ENCODE measurements at places on chromosomes 2 and 18.

GRCh38 chr2:239253264-239253663, 147.6 kb downstream of the HDAC4 start:
- no peak for DNase-seq

GRCh38 chr2:239714116-239714515, 311.0 kb downstream of the NDUFA10 start:
- DNase-seq = no peak

GRCh38 chr2:10109311-10109710, 13.2 kb upstream of the RRM2 start:
- no peak for DNase-seq

DNA sequence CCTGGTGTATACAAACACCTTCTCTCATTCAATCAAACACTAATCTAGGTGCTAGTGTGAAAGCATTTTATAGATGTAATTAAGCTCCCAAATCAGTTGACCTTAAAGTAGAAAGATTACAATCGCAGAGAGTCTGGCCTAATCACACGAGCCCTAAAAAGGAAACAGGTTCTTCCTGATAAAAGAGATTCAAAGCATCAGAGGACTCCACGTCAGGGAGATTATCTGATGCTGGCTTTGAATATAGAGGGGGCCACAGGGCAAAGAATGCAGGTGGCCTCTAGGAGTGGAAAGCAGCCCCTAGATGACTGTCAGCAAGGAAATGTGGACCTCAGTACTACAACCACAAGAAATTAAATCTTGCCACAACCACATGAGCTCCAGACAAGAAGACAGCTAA, 28.2 kb upstream of the ZC3H15 start:
- no peak for DNase-seq

DNA sequence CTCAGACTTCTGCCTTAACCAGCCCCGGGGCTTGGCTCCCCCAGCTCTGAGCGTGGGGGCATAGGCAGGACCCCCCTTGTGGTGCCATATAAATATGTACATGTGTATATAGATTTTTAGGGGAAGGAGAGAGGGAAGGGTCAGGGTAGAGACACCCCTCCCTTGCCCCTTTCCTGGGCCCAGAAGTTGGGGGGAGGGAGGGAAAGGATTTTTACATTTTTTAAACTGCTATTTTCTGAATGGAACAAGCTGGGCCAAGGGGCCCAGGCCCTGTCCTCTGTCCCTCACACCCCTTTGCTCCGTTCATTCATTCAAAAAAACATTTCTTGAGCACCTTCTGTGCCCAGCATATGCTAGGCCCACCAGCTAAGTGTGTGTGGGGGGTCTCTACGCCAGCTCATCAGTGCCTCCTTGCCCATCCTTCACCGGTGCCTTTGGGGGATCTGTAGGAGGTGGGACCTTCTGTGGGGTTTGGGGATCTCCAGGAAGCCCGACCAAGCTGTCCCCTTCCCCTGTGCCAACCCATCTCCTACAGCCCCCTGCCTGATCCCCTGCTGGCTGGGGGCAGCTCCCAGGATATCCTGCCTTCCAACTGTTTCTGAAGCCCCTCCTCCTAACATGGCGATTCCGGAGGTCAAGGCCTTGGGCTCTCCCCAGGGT, 5.5 kb downstream of the CTDSP1 start:
- DNase-seq = no peak

DNA sequence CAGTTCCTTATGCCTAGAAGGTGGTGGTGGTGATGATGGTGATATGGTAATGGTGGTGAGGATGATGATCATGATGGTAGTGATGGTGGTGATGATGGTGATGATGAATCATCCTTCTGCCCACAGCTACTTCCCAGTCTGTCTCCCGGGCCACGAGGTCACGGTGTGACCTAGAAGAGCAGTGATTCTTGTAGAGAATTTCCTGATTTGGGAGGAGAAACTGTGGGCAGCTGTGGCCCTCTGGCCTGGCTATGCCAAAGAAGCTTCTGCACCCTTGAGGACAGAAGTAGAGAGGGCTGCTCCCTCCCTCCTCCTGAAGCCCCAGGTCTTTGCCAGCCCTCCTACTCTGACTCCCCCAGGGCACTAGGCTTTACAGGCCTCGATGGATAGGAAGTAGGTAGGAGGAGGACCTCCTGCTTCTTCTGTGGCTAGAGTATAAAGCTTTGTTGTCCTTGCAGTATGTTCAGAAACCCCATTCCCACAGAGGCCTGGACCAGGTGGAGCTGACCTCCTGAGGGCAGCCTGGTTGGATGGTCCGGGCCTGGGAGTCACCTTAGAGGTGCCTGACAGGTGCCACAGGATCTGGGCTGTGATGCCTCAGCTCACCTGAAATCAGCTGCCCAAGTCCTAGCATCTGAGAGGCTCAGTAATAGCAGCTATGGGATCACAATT, 57.9 kb upstream of the EPAS1 start:
- DNase-seq = no peak

DNA sequence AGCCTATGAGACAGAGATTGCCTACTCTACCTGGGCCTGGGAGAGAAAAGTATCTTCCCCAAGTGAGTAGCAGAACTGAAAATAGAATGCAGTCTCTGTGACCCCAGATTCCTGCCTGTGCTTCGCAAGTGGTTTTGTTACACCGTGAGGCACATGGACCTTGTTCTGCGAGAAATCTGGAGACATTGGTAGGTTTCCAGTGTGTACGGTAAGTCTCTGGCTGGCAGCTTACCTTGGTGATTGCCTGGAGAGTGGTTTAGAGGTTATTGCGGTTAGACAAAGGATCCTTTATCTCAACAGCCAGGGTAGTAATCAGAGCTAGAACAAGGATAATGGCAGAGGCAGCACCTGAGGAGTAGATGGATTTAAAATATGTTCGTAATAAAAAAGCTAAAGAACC, 606.0 kb upstream of the GCFC2 start:
- DNase-seq = no peak

GRCh38 chr2:241268716-241269445, 46.6 kb downstream of the HDLBP start:
- no peak for DNase-seq

DNA sequence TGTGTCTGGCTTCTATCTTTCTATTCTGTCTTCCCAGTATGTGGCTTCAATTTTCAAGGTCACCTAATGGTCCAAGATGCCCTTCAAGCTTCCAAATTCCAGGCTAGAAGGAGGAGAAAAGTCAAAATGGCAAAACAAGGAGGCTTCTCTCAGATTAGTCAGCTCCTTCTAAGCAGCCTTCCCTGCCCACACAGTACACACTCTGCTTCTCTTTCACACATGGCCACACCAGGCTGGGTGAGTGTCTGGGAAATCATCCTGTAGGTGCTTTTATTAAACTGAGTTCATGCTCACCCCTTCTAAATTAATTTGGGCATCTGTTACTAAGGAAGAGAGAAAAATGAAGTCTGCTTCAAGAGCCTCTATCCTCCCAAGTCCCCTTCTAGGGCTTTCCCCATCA, 277.2 kb upstream of the MGAT5 start:
- no peak for DNase-seq

DNA sequence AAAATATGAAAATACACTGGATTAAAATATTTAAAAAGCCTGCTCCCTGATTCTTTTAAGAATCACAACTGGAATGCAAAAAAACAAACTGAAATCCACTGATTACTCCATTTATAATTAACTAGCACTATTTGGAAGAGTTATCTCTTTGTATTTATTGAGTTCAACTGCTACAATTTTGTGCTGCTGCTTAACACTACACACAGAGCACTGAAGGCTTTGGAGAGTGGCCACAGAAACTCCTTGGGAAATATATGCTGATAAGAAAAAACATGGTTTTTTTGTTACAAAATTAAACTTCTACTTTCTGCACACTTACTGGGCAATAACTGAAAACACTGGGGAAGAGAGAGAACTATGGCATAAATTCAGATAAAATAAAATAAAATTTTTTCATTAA, 19.8 kb upstream of the BZW1 start:
- no peak for DNase-seq

GRCh38 chr2:7375901-7376300, 458.7 kb downstream of the RNF144A start:
- DNase-seq = no peak

GRCh38 chr2:174577967-174578589, 19.5 kb downstream of the WIPF1 start:
- DNase-seq = no peak

GRCh38 chr2:102291319-102292075, 19.9 kb upstream of the IL1RL1 start:
- DNase-seq = no peak

DNA sequence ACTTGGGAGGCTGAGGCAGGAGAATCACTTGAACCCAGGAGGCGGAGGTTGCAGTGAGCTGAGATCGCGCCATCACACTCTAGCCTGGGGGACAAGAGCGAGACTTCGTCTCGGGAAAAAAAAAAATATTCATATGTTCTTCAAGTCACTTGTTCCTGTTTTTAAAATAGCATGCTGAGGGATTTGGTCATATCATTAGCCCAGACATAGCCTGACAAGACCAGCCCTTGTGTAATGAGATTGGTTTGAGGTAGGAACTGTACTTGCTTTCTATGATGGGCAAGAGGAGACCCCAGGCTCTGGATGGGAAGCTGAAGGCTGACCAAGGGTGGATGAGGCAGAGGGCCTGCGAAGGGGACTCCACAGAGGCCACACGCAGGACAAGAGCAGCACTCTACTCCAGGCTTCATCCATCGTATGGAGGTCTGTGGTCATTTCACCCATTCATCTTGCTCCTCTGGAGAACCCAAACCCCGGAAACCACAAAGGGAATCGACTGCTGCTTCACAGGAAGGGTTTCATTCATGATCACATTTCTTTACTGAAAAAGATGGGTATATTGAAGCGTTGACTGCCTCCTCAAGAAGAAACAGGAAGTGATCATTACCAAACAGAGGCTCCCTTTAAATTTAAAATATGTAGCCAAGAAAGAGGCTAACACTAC, 87.1 kb upstream of the ZNF397 start:
- no peak for DNase-seq

DNA sequence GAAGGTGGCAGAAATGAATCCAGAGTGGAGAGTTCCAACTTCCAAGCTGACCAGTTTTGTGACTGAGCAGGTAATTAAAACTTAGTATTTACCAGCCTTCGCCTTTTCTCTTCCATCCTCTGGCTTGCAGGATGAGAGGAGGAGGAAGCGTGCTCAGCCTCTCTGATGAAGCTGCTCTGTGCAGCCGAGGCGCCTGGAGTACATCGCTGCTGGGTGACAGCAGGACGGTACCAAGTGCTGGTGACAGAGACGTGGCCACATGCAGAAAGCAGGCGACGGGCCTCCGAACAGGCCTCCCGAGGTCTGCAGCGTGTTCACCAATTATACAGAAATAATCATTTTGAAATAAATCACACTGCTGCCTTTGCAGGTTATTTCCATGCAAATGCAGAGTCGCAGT, 95.0 kb downstream of the MBP start:
- DNase-seq = no peak

DNA sequence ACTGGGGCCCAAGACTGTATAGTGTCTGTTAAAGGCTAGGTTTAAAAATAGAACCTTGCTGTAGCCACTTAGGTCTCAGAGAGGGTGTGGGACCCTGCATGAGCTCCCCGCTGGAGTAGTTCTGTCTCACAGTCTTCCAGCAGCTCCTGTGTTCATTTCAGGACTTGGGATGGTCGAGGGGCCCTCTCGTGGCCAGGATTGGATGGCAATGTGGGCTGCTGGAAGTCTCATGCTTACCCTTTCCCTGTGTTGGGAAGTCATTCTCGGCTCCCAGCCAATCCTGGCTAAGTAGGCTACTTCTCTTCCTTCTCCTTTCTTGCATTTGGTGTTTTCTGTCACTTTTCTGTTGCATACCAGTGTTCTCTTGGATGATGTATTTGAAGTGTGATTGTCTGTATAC, 284.0 kb upstream of the GCFC2 start:
- DNase-seq = no peak

DNA sequence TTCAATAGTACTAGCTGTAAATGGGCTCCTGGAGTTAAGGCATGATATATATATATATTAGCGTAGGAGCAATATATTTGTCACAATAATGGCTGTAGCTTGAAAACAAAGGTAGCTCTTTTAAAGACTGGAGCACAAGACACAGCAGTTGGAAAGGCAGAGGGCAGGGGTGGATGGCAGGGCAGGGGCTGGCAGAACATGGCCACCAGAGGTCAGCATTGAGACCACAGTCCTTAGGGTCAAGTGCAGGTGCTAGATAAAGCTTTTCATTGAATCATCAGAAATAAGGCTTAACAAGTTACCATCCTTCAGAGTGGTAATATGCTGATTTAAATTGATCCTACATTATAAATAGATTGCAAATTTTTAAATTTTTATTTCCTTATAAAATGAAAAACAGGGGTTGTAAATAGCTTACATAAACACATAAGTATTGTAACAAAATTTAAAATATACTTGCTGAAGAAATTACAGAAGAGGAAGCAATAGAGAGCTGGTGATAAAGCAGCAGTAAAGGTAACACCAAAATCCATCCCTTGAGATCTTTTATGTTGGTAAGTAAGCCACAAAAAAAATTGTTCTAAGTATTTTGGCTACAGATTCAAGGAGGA, 161.2 kb upstream of the PIEZO2 start:
- no peak for DNase-seq

DNA sequence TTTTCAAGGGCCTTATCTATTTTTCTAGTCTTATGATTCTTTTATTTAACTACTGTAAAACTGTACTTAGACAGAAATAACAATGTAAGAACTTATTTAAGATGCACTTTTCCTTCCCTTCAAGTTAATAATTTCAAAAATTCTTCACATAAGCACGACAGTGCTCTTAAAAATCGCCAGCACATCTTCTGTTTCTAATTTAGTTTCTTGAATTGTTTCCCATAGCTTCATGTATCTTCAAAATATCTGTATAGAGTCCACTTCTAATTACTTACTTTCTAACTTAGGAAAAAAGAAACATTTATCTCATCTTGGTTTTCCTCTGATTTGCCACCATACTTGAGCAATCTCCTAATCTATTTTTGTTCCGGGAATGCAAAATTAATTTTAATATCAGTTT, 196.1 kb downstream of the BABAM2 start:
- DNase-seq = no peak

DNA sequence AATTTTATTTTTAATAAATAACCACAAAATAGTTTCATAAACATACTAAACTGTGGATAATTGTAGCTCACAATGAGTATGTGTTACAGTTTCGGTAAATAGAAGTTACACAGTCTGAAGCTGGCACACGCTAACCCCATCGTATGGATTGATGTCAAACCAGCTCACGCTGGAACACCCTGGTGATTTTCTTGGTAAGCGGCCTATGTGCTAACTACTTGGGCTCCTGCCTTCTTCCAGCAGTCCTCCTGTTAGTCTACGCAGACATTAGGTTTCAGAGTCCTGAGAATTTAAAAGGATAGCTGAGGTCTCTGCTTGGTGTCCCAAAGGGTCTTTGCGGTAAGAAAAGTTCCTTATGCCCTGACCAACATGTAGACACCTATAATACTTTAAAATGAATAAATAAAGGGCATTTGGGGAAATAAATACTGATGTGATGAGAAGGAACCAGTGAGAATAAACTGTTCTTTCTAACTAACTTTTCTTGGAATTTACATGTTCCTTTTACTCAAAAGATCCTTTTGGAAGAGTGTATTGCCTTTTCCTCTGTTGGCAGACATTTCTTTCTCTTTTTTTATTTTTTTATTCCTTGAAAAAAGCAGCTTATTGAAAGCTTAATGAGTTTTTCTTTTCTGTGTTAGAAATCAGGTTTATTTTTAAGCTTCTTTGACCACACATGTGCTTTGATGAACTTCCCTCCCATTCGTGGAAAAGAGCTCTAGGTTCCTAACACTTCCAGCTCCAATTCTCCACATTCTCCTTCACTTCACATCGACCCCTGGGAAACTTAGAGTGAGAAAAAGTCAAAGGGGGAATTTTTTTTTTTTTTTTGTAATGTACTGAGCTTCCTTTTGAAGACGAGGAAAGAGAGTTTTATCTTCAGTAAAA, 322.2 kb downstream of the IRS1 start:
- DNase-seq = no peak

- no peak for DNase-seq
Measured at GRCh38 chr2:53312721-53313120, 454.9 kb upstream of the CHAC2 start.
